A375 (cell line): ENCODE measurements at places on chromosomes 4 and X. TPM values are rescaled to one million over a fixed set of nuclear protein-coding genes. Genes with fewer than 3 reads are reported as not detected.

ADGRG4 gene
- not detected in 2 replicates for total RNA-seq

PDCL2 gene
- 3.0 and 3.1 TPM in 2 replicates for total RNA-seq

SEL1L3 gene
- total RNA-seq = 19.1 and 22.3 TPM in 2 replicates

MAGED2 gene
- total RNA-seq = 85.0 and 96.1 TPM in 2 replicates

KLB gene
- total RNA-seq = not detected in 2 replicates

CDS1 gene
- total RNA-seq = 0.68 and 0.85 TPM in 2 replicates

SASH3 gene
- total RNA-seq = not detected in 2 replicates
